Stimulated activated CD4-positive, alpha-beta T cell treated with anti-CD3 and anti-CD28 coated beads, Interleukin-1b, Interleukin-23, amount 100 ng/mL, for 1 hour (primary cell): ENCODE measurements at places on chromosomes 4 and X.

GRCh38 chrX:150182161-150182560, 181.0 kb upstream of the MAMLD1 start:
- DNase-seq, result no peak

DNA sequence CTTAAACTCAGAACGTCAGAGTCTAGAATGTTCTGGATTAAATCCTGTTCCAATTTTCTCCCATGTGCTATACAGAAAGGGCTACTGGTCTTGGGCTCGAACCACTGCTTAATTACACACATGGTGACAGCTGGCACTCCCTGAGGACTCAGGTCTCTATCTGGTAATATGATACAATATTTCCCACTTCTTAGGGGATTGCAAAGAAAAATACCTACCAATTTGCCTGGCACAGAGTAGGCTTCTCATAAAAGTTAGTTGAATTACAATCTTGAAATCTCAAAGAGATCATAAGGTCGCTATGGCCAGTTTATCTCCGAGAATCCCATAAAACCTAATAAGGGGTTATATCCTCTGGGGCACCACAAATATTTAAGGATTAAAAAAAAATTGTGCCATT, 8.6 kb downstream of the GPM6B start:
- DNase-seq, result no peak

DNA sequence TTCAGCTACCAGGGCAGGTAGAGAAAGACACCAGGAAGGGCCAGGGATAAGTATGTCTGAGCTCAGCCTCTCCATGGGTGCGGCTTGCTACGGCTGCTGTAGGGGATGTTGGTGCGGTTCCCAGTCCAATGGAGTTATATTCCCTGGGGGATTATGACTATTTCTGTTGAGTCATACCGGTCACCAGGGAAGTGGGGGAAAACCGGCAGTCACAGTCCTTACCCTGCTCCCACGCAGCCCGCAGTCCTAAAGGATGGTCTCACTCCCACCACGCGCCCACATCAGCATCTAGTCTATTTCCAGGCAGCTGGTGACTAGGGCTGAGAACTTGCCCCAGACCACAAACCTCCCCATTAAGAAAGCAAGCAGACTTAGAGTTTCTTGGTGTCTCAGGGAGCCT, 191.6 kb downstream of the VEGFC start:
- no peak for DNase-seq

GRCh38 chrX:19629541-19629940, 114.2 kb upstream of the MAP3K15 start:
- no peak for DNase-seq

DNA sequence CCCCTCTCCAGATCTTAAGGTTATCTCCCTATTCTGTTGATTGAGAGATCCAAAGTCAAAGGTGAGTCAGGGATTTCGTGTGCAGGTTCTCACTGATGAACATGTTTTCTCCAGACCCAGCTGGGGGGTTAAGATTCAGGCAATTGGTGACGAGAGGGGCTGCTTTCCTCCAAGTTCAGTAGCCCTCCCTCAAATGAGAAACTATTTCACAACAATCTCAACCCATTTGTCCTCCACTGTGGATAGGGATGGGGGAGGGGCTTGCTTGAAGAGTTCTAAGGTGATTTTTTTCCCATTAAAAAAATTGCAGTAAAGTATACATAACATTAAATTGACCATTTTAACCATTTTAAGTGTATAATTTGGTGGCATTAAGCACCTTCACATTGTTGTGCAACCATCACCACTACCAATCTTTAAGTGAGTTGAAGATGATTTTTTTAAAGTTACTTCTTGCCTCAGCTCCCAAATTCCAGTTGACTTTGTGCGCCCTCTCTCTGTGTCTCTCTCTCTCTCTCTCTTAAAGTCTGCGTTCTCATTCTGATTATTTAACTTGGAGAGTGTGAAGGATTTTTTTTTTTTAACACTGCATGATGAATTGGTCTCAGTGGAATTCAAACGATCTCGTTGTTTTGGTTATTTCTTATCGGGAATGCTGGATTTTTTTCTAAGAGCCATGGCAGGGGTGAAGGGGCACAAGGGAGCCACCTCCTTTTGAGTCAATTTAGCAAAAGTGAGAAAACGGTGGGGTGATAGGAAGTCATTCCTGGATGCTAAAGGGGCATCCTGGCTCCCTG, 175.9 kb downstream of the SHROOM3 start:
- no peak for DNase-seq

GRCh38 chrX:100995469-100995868, 26.0 kb downstream of the ARL13A start:
- no peak for DNase-seq

- no peak for DNase-seq
Observed at GRCh38 chrX:16876696-16877095, 6.5 kb upstream of the RBBP7 start.

DNA sequence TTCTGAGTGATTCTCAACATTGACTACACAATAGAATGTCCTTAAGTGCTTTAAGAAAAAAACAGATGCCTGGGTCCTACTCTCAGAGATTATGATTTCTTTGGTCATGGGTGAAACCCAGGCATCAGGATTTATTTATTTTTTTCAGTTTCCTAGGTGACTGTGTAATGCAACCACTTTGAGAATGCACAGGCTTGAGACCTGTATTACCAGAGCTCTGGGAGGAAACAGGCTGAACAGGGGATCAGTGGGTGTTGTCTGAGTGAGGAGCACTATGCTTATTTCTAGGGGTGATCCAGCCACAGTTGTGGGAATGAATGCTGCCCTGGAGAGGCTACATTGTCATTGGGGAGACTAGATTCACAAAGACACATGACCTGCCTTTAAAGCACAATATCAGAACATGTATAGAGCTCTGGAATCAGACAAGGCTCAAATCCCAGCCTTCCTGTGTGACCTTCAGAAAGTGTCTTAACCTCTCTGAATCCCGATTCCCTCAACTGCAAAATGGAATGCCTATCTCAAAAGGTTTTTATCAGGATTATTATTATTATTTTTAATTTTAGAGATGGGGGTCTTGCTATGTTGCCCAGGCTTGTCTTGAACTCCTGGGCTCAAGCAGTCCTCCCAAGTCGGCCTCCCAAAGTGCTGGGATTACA, 61.6 kb upstream of the PRPS1 start:
- no peak for DNase-seq

GRCh38 chrX:34656842-34657725, at the start of gene TMEM47:
TMEM47 (minus strand) TSS chrX:34657285; CDS start chrX:34657029, 256 bp downstream.
- no peak for DNase-seq

DNA sequence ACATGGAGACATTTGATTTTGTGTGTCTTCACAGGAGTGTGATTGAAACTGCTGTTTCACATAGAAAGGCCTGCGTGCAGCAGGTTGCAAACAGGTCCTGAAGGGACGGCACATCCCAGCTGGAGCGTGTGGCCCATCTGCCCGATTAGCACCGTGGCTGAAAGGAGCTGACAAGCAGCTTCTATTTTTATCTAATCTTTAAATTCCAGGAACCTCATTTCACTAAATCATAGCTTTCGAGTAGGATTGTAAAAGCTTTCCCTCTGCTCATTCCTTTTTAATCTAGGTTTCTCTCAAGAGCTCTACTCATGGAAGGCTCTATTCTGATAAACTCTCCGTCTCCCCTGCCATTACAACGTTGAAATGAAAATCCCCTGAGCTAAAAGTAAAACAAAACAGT, 106.8 kb downstream of the FSTL5 start:
- no peak for DNase-seq

DNA sequence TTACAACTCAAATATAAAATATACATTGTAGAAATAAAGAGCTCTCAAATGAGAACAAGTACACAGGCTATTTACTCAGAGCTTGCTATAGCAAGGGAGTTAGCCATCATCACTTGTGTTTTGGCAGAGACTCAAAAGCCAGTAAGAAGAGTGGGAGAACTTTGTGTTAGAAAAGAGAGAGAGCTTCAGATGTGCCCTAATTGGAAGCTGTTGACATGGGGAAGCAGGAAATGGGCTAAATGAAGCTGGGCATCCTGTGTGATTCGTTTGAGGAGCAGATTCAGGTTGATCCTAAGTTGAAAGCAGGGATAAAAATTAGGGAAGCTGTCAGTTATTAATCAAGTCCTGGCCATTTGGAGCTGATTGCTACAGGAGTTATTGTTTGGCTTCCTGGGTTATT, 207.4 kb upstream of the MAOA start:
- DNase-seq, result no peak
